ENCODE measurements at places on chromosomes 16 and 17.

DNA sequence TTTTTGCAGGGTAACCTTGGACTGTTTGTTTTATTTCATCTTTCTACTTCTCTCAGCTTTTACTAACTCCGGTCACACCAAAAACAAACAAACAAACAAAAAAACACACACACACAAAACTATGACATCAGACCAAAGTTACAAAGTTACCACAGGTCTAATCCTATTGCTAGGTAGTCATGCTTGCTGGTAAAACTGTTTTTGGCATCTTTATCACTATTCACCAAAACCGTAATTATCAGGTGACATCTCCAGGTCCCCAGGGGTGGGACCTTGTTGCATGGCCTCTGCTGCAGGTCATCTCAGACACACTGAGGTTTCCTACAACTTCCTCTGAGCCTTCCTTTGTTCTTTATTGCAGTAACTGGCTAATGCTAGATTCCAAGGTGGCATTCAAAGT is 162.3 kb downstream of the ABCA8 start:
- no peak for DNase-seq

- peak; percentile 64 for DNase-seq
These were observed 13.6 kb downstream of the USP36 start for GRCh38 chr17:78826836-78827509.

DNA sequence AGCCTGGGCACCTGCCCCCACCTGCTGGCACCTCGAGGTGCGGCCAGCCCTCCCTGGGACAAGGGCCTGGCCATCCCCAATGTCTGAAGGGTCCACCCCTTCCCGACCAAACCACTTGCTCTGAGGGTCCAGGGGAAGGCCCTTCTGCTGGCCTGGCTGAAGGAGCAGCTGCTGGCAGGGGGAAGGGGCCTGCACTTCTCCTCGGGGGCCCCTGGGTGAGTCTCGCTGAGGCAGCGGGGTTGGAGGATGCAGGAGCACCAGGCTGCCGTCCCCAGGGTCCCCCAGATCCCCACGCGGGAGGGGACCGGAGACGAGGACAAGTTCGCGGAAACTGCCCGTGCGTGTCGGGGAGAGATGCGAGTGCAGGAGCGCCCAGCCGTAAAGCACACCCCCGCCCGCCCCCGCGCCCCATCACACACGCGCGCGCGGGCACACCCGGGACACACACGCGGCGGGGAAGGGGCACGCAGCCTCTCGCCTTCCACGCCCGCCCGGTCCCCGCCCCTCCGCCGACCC is 725 bp upstream of the CACNA1H start:
- DNase-seq, result no peak

DNA sequence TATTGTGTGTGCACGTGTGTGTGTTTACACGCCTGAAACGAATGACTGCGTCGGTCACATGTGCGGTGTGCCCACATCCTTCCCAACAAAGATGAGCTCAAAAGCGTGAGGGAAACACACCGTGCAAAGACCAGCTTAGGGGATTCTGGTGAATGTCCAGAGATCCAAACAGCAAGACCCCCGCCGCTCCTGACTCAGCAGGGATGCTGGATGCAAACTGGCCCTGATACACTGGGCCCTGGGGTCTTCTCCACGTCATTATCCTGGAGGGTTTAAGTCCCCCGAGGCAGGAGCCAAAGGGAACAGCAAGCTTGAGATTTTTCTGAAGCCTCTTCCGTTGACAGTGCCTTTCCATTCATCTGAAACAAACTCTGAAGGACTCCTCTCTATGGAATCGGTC is 59.2 kb downstream of the TBC1D16 start:
- no peak for DNase-seq

GRCh38 chr17:7348478-7349242 is 3.3 kb upstream of the KCTD11 start:
- no peak for DNase-seq

DNA sequence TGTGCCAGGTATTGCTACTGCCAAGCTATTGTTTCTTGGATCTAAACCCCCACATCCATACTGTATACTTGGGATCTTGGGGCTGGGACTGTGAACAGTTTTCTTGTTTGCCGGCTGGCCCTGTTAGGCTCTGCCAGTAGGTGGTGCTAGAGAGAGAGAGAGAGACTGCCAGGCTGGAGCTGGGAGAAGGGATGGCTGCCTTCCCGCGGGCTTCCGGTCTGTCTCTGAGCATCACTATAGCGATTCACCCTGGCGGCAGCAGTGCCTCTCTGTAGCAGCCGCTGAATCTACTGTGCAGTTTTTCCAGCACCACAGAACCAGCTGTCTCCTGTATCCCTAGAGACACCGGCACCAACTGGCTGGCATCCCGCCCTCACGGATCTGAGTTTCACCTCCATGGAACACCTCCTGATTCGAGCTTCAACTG is 201.2 kb downstream of the UTP18 start:
- DNase-seq, result peak; percentile 39

DNA sequence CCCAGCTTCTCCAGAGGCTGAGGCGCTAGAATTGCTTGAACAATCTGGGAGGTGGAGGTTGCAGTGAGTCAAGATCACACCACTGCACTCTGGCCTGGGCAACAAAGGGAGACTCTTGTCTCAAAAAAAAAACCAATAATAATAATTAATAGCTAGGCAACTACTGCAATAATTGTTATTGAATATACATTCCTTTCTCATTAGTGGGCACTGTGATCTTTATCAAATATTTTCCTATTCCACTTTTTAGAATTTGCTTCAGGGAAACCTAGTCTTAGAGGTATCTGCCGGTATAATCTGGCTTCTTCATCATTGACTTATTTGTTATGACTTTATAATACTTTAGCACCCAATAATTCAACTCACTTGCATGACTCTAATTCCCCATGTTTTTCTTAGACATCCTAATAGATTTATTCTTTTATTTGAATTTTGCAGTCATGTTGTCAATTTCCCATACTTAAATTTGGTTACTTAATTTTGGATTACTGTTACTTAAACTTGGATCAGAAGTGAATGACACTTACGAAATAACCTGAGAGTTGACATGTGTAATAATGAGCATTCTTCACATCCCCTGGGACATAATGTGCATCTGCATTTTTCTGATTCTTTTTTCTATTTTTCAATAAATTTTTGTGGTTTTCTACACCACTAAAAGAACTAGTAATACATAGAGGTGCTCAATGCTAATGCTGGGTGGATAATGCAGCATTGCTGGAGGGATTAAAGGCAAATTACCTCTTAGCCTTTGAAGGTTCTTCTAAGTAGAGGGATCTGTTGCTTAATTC is 25.0 kb upstream of the KCNJ16 start:
- DNase-seq, result no peak

DNA sequence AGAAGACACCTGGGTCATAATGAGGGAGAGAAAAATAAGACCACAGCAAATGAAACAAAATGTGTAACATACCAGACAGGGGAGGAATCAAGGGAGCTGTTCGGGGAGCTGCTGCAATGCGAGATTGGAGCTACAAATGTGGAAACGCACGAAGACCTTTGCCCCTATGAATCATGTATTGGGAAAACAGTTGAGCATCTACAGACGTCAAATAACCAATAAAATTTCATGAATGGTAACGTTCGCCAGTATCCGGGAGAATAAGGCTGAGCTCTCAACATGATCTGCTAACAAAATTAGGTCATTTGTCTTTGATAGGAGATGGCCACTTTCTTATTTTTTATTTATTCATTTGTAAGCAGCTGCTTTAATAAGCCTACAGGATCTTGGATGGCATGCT is 486.2 kb upstream of the RBFOX1 start:
- no peak for DNase-seq

- DNase-seq, result peak; percentile 55
These were observed 1.3 kb downstream of the APPBP2 start for GRCh38 chr17:60524463-60525327.

DNA sequence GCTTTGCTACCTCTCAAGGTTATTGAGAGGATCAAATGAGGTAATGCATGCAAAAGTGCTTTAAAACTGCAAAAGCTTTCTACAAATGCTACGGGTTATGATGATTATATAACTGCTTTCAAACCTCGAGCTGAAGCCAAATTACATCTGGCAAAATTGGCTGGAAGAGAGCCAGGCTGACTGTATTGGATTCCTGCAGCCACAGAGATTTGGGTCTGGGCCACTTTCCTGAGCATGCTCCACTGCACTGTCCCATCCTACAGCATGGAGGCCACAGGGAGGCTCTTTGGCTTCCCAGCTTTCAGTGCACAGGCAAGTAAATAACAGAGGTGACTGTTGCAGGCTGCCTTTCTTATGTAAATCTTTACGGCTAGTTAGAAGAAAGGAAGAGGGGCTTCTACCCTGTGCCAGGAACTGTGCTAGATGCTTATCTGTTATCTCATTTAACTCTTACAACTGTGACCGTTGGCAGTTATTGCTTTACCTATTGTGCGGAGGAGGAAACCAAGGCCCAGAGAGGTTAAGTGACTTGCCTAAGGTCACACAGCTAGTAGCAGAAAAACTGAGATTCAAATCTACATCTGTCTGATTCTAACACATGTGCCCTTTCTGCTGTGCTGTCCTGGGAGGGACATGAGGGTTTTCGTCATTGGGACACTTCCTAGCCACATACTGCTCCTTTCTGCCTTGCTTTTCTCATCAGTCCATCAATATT is 121.8 kb downstream of the SPACA3 start:
- DNase-seq, result no peak

DNA sequence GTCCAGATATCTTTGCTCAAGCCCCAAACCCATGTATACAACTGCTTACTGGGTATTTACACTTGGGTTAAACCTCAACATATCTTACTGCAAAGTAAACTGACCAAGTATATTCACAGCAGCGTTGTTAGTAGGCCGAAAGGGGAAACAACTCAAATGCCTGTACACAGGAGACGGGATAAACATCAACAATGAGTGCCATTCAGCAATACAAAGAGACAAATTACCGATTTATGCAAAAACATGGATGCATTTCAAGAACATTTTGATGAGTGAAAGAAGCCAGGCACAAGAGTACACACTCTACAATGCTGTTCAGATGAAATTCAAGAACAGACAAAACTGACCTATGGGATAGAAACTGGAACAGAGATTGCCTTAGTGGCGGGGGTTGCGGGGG is 136.3 kb upstream of the CACNG3 start:
- DNase-seq, result peak; percentile 47

- DNase-seq, result no peak
These were observed 4.8 kb upstream of the INPP5K start for GRCh38 chr17:1521086-1521640.

DNA sequence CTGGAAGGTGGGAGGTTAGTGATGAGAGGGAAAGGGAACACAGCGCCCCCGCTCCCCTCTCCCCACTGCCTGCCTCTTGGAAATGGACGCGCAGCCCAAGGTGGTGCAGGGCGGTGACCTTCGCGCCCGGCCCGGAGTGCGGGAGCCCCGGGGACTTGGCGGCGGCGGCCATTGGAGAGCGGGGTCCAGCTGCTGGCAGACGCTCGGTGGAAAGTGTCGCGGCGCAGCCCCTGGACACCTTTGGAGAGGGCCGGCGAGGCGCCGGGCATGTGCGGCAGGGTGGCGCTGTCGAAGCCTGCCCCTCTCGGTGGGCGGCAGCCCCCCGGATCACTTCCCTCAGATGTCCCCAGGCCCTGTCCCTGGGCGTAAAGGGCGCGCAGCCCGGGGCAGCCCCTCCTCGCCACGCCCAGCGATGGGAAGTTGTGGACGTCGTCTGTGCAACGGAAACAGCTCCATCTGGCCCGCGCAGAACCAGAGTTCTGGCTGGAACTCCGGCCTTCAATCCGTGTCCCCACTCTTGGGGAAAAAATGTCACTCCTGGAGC is 16.7 kb downstream of the SALL1 start:
- DNase-seq, result no peak

- no peak for DNase-seq
These were observed 202.2 kb upstream of the CHMP6 start for GRCh38 chr17:80789356-80789902.

DNA sequence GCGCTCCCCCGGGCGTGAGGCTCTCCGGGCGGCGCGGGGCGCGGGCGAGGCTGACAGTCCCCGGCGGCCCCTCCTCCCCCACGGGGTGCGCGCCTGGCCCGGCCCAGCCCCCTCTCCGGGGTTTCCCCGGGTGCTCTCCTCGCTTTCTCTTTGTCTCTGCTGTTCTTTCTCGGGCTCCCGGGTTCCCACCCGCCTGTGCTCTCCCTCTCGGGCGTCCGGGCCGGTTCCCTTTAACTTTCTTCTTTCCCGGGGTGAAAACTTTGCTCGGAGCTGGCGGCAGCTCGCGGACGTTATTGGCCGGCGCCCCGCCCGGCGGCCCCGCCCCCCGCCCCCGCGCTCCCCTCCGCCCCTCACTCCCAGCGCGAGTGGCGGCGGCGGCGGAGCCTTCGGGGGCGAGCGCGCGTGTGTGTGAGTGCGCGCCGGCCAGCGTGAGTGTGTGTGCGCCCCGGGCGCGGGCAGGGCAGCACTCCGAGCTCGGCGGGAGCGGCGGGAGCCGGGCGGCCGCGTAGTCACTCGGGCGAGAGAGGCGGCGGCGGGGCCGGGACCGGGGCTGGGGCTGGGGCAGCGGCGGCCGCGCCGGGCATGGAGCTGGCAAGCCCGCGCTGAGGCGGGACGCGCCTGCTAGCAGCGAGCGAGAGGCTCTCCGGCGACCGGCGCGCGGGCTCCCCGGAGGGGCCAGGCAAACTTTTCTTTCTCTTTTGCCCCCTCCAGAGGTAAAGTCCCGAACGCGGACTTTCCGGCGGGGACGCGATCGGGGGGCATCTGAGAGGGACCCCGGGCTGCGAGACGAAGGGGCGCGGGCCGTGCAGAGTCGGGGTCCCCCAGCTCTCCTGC is at the start of gene NTN1:
Gene NTN1, plus strand, starts transcription at position 353 of the 834 bp plus-strand sequence. CDS start 864 bp downstream, outside the sequence.
- DNase-seq, result no peak

GRCh38 chr17:45143767-45144198 is 4.5 kb upstream of the HEXIM1 start:
- peak; percentile 51 for DNase-seq

DNA sequence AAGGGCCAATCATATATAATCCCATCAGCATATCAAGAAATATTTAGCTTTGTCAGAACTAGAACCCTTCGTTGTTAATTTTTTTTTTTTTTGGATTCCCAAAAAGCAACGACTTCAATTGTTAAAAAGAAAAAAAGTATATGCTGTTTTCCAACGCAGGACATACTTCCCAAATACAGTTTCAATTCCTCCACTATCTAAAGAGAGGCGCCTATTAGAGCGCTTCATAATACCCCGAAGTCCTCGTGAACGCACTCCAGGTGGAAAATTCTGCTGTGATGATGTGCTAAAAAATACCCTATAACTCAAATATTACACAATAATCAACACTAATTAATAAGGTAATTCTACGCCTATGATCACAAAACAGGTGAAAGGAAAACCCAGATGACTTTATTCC is 20.8 kb downstream of the GNA13 start:
- DNase-seq, result no peak

GRCh38 chr16:83974475-83974874 is 6.4 kb downstream of the NECAB2 start:
- DNase-seq, result no peak

GRCh38 chr16:2691491-2692248 is 9.3 kb downstream of the KCTD5 start:
- DNase-seq, result peak; percentile 46
